ENCODE measurements at places on chromosomes 3 and 15. TPM values are rescaled to one million over a fixed set of nuclear protein-coding genes. Genes with fewer than 3 reads are reported as not detected.

SENP2 gene
- total RNA-seq, result 19.6 TPM

GPR27 gene
- 0.10 TPM for total RNA-seq

DPPA2 gene
- not detected for total RNA-seq

NPAP1 gene
- 0.05 TPM for total RNA-seq

NR1I2 gene
- 206 TPM for total RNA-seq

ANKUB1 gene
- total RNA-seq, result not detected

MOBP gene
- not detected for total RNA-seq

RBP2 gene
- not detected for total RNA-seq

SSR3 gene
- total RNA-seq, result 116 TPM

ISLR gene
- total RNA-seq, result 2.3 TPM

C3orf20 gene
- 0.13 TPM for total RNA-seq
